GM12878 (cell line): ENCODE measurements at places on chromosomes 2 and 18.

DNA sequence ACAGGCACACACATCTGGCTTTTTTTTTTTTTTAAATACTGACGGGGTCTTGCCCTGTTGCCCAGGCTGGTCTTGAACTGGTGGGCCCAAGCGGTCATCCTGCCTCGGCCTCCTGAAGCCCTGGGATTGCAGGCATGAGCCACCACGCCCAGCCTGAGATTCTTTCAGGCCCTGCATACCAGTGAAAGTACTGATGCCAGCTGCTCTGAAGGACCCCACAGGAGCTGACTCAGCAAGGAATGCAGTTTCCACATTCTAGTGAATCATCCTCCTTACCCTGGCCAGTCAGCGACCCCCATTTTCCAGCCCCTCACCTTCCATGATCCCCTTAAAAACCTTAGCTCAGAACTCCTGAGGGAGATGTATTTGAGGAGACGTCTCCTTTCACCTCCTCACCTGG is 5.8 kb upstream of the DTYMK start:
- no peak for DNase-seq

- DNase-seq: no peak
Measured at GRCh38 chr2:12514631-12515437, 201.9 kb upstream of the TRIB2 start.

- no peak for DNase-seq
Measured at GRCh38 chr18:63832470-63832869, 55.0 kb upstream of the SERPINB2 start.

- no peak for DNase-seq
Measured at GRCh38 chr2:6937582-6937981, 20.4 kb downstream of the RNF144A start.

DNA sequence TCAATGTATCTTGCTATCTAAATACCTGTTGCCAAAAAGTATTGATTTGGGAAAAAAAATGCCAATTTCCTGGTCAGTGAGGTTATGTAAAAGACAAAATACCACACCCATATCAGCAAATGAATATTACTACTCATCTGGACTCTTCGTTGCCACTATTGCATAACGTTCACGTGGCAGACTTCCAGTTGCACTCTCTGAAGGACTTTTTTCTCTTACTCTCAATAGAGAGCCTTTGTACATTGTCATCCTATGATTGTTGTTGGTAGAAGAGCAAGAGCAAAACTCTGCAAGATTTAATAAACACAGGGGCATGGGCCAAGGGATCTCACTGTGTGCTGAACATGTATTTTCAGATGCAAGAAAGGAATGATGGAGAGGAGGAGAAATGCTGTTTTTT is 689.8 kb downstream of the MBD2 start:
- no peak for DNase-seq

- no peak for DNase-seq
Measured at GRCh38 chr18:9663377-9663776, 44.7 kb upstream of the RAB31 start.

DNA sequence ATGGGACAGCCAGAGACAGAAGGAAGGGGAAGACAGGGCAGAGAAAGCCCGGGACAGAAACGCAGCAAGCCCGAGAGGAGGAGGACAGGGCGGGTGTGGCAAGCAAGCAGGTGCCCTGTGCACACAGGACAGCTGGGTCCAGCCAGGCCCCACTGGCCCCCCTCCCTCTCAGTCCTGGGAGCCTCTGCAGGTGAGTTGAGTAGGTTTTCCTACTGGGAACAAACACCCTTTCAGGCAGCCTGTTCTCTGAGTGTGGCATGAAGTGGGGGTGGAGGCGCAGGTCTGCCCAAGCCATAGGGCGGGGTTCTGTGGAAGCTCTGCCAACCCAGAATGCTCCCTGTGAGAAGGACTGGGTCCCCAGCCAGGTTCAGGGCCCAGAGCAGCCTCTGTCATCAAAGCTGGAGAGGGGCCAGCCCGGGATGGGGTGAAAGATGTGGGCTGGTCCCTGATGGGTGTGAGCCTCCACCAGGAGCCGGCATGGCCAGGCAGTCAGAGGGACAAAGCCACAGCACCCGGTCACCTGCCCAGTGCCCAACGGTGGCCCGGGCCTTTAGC is 129.4 kb downstream of the TFCP2L1 start:
- DNase-seq: no peak

DNA sequence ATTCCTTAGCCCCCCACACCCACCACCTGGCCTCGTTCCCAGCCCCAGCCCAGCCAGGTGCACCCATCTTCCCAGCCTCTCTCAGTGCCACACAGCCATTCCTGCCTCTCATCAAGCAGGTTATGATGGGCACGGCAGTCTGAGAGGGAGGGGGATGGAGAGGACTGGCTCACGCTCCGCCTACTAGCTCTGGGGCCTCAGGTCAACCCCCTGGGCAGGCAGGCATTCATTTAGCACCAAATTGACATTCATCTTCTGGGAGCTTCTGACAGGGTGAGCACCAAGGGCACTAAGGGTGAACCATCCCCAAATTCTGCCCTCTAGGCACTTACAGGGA is 66.2 kb upstream of the FOSL2 start:
- no peak for DNase-seq

- no peak for DNase-seq
Measured at GRCh38 chr2:44464437-44464836, 102.7 kb downstream of the CAMKMT start.

DNA sequence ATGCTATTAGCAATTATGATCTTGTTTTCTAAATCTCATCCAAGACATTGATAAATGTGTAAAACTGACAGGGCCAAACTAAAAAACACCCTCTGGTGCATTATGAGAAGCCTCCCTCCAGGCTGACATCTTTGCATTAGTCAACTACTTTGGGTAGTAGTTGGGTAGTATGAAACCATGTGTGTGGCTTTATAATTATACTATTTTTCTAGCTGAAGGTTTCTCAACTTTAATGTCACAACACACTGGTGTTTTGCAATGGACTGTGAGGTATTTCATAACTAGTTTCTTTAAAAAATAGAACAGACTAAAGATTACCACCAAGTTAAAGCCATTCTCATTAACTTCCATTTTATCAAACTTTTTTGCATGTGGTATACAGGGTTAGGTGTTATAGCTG is 73.1 kb upstream of the RBMS1 start:
- no peak for DNase-seq

DNA sequence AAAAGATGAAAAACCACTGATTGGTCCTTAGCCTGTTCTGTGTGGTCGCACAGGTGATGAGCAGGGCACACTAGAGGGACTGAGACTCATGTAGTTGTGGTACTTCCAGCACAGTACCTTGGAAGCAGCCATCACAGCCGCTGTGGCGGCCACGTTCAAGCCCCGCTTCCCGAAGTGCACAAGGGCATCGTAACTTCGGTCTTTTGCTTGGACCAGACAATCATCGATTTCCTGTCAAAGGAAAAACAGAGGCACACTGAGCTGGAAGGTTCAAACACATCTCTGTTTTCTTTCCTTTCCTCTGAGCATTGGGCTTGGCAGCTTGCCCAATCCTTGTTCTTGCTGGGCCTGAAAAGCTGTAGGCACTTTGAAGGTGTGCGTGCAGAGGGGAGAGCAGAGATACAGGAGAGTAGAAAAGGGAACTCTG is 52.6 kb downstream of the MRPL35 start:
- DNase-seq: no peak

- DNase-seq: no peak
Measured at GRCh38 chr2:4101936-4102335, 398.6 kb downstream of the DCDC2C start.

- no peak for DNase-seq
Measured at GRCh38 chr2:177355874-177356273, 36.7 kb upstream of the AGPS start.

- DNase-seq: no peak
Measured at GRCh38 chr2:2649109-2650072, 318.3 kb upstream of the MYT1L start.

- DNase-seq: no peak
Measured at GRCh38 chr2:45776160-45776955, 124.9 kb downstream of the PRKCE start.

- no peak for DNase-seq
Measured at GRCh38 chr2:37394263-37394662, 49.8 kb downstream of the QPCT start.

DNA sequence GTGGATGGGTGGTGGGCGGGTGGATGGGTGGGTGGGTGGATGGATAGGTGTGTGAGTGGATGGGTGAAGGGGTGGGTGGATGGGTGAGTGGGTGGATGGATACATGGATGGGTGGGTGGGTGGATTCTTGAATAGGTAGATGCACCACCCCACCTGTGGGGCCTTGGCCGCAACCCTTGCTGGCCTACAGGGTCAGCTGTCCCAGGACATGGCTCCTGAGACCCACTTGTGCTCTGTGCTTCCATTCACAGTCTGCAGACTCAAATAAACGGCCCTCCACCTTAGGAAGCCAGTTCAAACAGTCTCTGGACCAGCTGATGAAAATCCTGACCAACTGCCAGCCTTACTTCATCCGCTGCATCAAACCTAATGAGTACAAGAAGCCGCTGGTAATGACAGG is 54.4 kb downstream of the MYO7B start:
- DNase-seq: no peak

GRCh38 chr18:26802330-26803200 is 62.9 kb downstream of the AQP4 start:
- no peak for DNase-seq

DNA sequence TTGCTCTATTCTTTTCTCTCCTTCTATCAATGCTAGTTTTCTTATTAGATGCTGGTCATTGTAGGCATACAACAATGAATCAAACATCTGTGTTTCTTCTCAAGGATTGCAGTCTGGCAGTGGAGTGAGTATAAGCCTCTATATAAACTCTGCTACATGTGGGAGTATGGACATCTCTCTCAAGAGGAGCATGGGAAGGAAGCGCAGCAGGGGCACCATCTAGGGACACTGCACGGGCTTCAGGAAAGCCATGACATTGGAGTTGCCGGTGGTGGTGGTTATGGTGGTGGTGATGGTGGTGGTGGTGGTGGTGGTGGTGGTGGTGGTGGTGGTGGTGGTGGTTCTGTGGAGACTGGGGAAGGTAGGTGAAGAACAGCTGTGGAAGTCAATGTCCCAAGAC is 462.6 kb downstream of the RNF144A start:
- no peak for DNase-seq

GRCh38 chr18:8142131-8142711 is 467.0 kb upstream of the RAB12 start:
- DNase-seq: no peak

GRCh38 chr2:40097691-40098385 is 318.8 kb upstream of the THUMPD2 start:
- DNase-seq: no peak

GRCh38 chr18:864872-865273 is 39.8 kb upstream of the ADCYAP1 start:
- DNase-seq: no peak

- DNase-seq: no peak
Measured at GRCh38 chr2:98857001-98857400, 79.0 kb downstream of the CRACDL start.

GRCh38 chr2:133411857-133412256 is 156.4 kb downstream of the NCKAP5 start:
- DNase-seq: no peak

- no peak for DNase-seq
Measured at GRCh38 chr2:180759631-180760030, 220.8 kb upstream of the UBE2E3 start.

DNA sequence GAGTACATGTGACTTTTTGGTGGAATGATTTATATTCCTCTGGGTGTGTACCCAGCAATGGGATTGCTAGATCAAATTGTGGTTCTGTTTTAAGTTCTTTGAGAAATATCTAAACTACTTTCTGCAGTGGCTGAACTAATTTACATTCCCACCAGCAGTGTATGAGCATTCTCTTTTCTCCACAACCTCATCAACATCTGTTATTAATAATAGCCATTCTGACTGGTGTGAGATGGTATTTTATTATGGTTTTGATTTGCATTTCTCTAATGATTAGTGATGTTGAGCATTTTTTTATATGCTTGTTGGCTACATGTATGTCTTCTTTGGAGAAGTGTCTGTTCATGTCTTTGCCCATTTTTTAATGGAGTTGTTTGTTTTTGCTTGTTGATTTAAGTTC is 267.4 kb upstream of the NT5C1B start:
- DNase-seq: no peak

GRCh38 chr18:37584952-37585695 is 19.5 kb upstream of the CELF4 start:
- no peak for DNase-seq

DNA sequence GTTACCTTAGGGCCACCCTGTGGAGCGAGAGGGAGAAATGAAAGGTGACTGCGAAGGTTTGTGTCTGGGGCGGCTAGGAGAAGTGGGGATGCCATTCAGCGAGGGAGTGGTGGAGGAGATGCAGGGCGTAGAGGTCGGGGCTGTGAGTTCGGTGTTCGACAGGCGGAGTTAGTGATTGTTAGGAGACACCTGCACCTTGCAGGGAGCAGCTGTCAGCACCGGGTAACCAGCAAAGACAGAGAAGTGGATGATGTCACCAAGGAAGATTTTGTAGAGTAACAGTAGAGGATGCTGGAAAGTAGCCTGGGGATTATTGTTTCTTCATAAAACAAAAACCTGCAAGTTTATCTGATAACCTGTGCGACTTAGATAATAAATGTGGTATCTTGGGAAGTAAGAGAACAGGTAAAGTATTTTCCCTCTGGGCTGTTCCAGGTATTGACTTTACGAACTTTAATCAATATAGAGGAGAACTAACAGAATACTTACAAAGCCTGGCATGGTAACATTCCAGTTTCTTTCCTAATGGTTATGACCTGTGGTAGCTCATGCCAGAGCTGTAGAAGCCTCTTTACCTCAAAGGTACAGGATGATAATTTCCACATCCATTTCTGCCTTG is 63.8 kb downstream of the SPTBN1 start:
- DNase-seq: no peak

DNA sequence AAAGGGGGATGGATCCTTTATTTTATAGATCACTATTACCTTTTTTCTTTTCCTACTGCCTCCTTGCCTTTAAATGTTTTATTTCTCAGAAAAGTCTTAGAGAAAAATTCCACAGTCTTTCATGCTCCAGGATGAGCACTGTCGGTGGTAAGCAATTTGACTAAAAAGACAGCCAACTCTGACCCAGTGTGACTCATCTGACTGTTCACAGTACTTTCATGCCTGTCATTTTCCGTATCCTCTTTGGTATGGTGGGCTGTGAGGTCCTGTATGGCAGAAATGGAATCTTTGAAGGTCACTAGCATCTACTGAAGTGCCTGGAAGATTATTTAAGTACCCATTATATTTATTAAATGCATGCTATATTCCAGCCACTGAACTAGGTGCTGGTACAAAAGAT is 2.1 kb upstream of the RFTN2 start:
- no peak for DNase-seq

DNA sequence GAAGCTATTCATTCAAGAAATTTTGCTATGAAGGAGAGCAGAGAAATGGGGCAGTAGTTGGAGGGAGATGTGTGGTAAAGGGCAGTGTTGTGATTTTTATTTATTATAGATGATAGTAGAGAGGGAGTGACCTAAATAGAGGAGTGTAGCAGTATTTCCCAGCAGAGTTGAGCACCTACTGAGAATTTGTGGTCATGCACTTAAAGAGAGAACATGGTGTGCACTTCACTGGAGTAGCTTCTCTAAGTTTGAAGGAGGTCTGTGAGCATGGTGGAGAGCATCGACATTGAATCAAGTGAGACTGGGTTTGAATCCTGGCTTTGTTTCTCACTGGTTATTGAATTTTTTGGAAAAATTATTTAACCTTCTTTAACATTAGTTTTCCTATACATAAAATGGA is 129.2 kb downstream of the AQP4 start:
- DNase-seq: no peak

- no peak for DNase-seq
Measured at GRCh38 chr18:76387608-76388007, 107.4 kb downstream of the ZNF516 start.
